Putamen (tissue), 1 donor: ENCODE measurements at places on chromosomes 5 and 9.

GRCh38 chr5:143101121-143101520 is 302.4 kb downstream of the NR3C1 start:
- DNase-seq: no peak

DNA sequence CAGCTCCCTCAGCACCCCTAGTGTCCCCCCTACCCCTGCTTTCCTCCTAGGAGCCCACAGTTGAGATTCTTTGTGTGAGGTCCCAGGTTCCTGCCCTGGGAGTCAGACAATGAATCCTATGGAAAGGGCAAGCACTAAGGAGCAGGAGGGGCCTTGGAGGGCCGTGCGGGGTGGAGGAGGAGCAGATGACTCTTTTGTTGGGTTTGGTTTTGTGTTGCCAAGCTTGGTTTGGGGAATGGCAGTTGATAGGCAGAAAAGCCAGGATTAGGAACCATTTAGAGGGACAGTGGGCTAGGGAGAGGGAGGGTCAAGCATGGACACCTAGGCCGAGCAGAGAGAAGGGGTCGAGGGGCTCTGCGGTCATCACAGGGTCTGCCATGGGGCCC is 61.6 kb upstream of the SPTLC1 start:
- DNase-seq: no peak

GRCh38 chr5:176995122-176995490 is 11.5 kb downstream of the UIMC1 start:
- DNase-seq: no peak

GRCh38 chr5:170149206-170149515 is 43.5 kb downstream of the FOXI1 start:
- no peak for DNase-seq

DNA sequence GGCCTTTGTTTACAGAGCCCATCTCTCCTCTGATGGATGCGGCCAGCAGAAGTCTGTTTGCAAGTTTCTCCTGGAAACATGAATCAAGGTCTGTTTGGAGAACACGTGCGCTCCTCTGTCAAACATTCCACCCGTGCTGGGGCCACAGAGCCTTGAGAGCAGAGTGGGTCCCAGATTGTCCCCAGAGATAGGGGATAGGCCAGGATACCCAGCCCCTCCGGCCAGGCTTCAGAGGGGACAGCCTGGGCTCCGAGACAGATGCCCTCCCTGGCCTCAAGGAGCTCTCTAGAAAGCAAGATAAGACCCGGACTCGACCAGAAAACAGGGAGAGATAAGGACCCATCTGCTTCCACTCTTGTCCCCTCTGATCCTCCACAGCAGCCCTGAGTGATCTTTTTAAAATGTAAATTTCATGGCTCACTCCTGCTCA is 40.4 kb upstream of the HAND1 start:
- DNase-seq: no peak

DNA sequence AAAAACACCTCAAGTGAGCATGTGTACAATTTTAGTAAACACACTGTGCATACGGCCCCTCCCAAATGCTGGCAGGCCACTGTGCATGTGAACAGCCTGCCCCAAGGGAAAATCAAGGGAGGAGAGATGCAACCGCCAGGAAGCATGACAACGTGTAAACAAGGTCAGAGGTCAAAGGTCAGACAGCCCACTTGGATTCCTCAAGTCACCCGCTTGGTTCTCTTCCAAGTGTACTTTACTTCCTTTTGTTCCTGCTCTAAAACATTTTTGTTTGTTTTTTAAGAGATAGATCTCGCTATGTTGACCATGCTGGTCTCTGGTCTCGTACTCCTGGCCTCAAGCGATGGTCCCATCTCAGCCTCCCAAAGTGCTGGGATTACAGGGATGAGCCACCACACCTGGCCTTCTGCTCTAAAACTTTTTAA is 126.7 kb upstream of the SHB start:
- no peak for DNase-seq

DNA sequence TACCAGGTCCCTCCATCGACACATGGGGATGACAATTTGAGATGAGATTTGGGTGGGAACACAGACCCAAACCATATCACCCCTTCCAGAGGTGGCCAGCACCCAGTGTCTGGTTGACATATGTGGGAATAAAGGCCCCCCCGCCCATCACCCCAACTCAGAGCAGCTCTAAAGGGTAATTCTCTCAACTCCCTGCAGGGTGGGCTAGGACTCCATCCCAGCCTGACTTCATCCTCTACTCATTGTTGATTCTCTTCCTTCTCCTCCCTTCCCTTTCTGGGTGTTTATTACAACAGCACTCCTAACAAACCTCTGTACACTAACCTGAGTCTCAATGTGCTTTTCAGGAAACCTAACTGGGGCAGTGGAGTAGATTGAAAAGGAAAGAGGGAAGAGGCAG is 339.9 kb downstream of the ACTL7B start:
- DNase-seq: no peak

DNA sequence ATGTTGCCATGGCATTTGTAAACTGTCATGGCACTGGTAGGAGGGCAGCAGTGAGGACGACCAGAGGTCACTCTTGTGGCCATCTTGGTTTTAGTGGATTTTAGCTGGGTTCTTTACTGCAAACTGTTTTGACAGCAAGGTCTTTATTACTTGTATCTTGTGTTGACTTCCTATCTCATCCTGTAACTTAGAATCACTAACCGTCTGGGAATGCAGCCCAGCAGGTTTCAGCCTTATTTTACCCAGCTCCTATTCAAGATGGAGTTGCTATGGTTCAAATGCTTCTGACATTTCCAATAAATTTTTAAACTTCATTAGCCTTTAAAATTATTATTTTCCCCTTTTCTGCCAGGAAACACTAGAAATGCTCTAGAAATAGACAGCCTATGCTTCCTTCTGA is 839.1 kb downstream of the NR2F1-AS1 start:
- no peak for DNase-seq

- no peak for DNase-seq
Observed at GRCh38 chr9:14373336-14373666, 59.4 kb upstream of the NFIB start.

- no peak for DNase-seq
Observed at GRCh38 chr5:32720300-32720699, 9.2 kb downstream of the NPR3 start.

- DNase-seq: no peak
Observed at GRCh38 chr9:115374724-115375268, 256.8 kb upstream of the TNC start.

- DNase-seq: no peak
Observed at GRCh38 chr9:128244837-128245231, 31.0 kb downstream of the GOLGA2 start.

DNA sequence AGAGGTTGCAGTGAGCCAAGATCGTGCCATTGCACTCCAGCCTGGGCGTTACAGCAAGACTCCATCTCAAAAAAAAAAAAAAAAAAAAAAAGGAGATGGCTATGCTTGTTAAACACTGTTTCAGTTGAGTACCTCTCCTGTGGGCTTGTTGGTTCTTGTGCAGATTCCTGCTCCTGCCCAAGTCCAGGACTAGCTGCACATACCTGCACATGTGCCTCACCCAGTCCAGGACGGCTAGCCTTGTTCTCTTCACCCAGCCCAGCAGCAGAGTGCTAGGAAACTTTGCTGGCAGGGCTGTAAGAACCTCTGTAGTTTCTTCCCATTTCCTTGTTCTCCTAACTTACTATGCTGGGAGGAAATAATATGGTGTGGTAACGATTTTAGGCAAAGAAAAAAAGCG is 234.1 kb upstream of the DMRT1 start:
- no peak for DNase-seq

- no peak for DNase-seq
Observed at GRCh38 chr5:50766462-50766861, 100.0 kb downstream of the PARP8 start.

DNA sequence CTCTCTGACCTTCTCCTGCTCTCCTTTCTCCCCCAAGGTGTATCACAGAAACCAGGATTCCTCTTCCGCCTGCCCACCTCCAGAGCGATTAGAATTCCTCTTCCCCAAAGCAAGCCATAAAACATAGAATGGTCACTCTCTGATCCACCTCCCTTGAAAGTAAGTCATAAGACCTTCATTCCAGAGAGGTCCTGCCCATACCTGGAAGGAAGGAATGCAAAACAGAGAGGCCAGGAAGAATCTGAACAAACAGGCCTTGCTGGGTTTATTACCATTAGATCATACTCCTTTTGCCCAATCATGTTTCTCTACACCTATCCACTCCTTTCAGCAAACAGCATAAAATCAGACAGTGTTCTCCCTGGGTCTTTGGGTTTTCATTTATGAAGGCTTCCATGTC is 21.0 kb downstream of the CDKL3 start:
- no peak for DNase-seq

DNA sequence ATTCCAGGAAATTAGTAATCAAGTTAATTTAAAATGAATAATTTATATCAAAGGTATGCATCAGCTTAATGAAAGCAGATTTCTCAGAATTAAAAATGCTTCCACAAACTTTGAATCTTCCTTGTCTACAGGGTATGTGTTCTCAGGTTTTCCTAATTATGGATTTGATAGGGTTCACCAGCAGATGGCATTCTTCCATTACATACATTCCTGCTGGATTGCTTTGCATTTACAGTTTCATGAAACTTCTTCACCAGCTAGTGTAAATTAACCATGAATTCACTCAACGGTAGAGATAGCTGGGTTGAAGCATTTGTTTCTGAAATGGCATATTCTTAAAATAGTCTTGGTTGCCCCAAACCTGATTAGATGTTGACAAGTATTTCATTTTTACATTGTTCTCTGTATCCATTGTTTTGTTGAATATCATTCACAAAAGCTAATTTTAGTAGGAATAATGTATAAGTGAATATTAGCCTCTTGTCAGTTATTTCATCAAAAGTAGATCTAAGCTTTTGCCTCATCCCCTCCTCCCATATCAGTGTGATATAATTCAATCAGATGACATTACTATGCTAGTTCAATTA is 68.7 kb upstream of the WDR41 start:
- DNase-seq: peak; percentile 18

DNA sequence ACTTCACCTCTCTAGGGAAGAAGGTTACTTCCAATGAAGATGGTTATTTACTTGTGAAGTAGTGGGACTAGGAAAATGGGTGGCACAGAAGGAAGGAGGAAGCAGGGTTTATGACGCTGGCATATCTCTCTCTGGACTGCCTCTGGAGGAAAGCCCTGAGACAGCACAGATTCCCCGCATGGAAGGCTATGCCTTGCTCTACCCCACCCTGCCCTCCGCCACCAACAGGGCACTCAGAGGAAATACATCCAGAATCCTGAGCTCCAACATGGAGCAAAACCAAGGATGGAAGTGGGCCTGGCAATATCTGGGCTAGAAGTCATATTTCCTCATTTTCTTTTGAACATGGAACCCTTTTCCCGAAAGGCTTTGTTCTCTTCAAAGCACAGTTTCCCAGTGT is 346.9 kb downstream of the ZSWIM6 start:
- no peak for DNase-seq

DNA sequence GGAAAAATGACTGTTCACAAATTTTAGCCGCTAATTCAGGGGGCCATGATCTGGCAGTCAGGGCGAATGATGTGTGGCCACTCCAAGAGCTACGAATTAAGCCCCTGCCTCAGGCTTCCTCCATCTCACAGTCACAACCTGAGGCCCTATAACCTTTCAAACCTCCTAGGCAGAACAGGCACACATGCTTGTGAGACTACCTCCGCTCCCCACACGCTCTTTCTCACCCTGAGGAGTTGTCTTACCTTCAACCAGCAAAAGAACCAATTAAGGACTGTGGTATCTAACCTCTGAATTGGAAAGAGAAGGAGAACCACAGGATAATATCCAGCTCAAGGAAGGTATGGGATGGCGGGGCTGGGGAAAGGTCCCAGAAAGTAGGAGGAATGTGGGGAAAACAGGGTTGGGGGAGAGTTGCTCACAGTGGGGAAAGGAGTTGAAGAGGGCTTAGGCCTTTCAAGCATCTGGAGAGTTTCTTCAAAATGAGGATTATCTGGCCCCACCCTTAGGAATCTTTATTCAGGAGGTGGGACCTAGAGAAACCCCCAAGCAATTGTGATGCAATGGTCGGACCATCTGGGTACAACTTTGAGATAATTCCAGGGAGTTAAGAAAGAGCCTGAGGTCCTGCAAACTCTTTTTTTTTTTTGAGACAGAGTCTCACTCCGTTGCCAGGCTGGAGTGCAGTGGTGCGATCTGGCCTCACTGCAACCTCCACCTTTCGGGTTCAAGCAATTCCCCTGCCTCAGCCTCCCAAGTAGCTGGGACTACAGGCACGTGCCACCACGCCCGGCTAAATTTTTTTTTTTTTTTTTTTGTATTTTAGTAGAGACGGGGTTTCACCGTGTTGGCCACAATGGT is 5.5 kb downstream of the PCDH1 start:
- no peak for DNase-seq

- DNase-seq: peak; percentile 64
Observed at GRCh38 chr5:142816531-142817430, 46.6 kb downstream of the ARHGAP26 start.

GRCh38 chr5:180294411-180294810 is 2.5 kb upstream of the MAPK9 start:
- no peak for DNase-seq

DNA sequence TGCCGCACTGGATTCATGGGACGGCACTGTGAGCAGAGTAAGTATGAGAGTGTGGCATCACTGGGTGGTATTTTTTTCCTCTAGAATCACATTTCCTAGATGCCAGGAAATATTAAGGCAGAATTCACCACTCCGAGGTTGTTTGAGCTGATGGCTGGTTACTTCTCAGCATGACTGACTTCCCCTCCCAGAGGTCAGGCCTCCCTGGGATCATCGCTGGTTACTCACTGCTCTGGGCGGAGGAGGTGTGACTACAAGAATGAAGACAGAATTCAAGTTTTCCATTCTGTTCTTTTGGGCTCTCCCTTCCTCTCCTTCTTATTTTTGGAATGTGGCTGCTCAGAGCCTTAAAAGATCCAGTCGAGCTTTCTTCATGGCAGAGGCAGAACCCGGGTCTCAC is 76.6 kb upstream of the PRRC1 start:
- no peak for DNase-seq

GRCh38 chr9:80320480-80320879 is 748.7 kb downstream of the TLE4 start:
- no peak for DNase-seq

- no peak for DNase-seq
Observed at GRCh38 chr9:112848316-112849151, 42.1 kb downstream of the SLC46A2 start.

GRCh38 chr9:138076650-138077009 is 199.0 kb downstream of the CACNA1B start:
- DNase-seq: no peak

- DNase-seq: no peak
Observed at GRCh38 chr9:100794738-100795269, 216.9 kb downstream of the CAVIN4 start.

DNA sequence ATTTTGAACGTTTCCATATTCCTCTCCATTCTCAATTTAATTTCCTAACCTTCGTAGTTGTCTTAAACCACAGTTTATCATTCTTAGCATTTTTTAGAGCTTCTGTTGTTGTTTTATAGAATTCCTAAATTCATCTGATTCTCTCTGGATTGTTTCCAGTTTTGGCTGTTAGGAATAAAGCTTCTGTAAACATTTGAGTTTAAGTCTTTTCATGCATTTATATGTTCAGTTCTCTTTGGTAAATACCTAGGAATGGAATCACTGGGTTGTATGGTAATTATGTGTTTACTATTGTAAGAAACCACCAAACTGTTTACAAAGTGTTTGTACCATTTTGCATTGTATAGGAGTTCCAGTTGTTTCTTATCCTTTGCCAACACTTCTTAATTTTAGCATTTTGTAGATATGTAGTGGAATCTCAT is 29.7 kb downstream of the GPR21 start:
- no peak for DNase-seq
